ENCODE measurements at places on chromosomes 5 and 9.
A peak's percentile ranks its signal among the peaks of the same experiment; 100 is the strongest.

- DNase-seq = no peak
Observed at GRCh38 chr5:121377461-121377860, 474.2 kb upstream of the FTMT start.

GRCh38 chr5:142805339-142805738 is 35.2 kb downstream of the ARHGAP26 start:
- no peak for DNase-seq

DNA sequence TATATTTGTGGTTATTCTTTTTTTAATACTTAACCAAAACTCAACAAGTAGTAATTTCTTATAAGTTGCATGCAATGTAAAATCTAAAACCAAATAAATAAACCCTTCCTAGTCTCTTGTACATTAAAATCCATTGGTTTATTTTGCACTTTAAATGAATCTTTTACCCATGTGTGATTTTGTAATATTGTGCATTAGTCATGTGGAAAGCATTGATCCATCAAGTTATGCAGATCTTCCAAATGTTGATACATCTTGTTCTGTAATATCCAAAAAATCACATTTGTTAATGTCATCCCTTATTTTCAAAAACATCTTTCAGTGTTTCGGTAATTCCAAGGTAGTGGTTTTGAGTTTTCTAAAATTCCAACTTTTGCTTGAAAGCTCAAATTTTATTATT is 63.3 kb downstream of the CWC27 start:
- no peak for DNase-seq

- no peak for DNase-seq
Observed at GRCh38 chr5:17187011-17187785, 30.2 kb upstream of the BASP1 start.

GRCh38 chr9:82651474-82651873 is 411.5 kb downstream of the RASEF start:
- DNase-seq = no peak

- DNase-seq = no peak
Observed at GRCh38 chr5:54882101-54882500, 103.3 kb downstream of the ESM1 start.

DNA sequence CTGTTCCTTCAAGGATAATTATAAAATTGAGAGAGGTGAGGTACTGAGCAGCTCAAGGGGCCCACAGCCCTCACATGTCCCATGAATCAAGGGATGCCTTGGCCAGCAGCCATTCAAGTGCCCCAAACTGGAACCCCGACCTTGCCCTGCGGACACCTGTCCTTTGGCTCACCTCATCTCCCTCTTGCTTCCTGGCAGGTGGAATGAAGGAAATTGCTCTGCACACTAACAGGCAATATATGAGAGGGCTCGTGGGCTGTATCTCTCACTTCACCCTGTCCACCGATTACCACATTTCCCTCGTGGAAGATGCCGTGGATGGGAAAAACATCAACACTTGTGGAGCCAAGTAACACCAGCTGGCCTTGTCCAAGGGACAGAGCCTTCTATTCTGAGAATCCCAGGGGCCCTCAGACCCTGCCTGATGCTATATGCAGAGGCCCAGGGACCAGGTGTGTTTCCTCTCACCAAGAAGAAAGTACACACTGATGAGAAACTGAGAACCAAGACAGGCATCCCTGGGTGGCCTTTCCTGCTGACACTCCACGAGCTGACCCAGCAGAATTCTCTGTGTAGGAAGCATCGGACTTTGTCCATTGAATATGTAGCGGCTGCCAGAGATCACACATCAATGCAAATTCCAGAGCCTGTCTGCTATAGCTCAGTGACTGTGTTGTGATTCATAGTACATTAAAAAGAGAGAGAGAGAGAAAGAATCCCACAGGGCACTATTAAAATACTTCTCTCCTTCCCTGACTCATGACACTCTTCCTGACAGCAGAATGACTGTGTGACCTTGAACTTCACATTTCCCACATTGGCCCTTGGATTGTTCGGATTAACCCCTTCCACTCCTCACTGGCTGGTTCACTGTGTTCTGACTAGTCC is 92.6 kb downstream of the LIFR start:
- DNase-seq = no peak

- DNase-seq = no peak
Observed at GRCh38 chr5:99033014-99033900, 104.5 kb upstream of the CHD1 start.

DNA sequence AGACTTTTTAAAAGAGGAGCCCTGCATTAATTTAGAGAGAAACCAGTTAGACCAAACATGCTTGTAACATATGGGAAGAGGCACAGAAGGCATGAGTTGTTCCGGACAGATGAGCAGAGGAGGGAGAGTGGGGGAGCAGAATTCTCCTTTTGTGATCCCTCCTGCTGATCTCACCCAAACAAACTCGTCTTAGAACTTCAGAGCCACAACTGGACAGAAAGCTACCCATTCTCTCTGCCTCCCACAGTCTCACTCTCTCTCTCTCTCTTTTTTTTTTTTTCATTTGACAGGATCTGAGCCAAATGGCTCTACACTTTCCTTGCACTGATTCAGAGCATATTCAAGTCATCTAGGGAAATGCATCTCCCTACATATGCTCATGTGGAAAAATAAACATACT is 196.0 kb upstream of the PAPPA start:
- no peak for DNase-seq

DNA sequence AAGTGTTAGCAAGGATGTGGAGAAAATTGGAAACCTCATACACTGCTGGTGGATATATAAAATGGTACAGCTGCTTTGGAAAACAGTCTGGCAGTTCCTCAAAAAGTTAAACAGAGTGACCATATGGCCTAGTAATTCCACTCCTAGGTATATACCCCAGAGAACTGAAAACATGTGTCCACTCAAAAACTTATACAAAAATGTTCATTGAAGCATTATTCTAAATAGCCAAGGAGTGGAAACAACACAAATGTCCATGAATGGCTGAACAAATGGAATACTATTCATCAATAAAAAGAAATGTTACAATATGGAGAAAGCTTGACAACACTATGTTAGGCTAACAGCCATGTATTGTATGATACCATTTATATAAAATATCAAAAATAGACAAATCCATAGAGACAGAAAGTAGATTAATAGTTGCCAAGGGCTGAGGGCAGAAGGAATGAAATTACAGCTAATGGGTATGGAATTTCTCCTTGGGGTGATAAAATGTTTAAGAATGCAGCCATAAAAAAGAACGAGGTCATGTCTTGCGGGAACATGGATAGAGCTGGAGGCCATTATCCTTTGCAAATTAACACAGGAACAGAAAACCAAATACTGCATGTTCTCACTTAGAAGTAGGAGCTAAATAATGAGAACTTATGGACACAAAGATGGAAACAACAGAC is 33.6 kb upstream of the FBP1 start:
- no peak for DNase-seq

DNA sequence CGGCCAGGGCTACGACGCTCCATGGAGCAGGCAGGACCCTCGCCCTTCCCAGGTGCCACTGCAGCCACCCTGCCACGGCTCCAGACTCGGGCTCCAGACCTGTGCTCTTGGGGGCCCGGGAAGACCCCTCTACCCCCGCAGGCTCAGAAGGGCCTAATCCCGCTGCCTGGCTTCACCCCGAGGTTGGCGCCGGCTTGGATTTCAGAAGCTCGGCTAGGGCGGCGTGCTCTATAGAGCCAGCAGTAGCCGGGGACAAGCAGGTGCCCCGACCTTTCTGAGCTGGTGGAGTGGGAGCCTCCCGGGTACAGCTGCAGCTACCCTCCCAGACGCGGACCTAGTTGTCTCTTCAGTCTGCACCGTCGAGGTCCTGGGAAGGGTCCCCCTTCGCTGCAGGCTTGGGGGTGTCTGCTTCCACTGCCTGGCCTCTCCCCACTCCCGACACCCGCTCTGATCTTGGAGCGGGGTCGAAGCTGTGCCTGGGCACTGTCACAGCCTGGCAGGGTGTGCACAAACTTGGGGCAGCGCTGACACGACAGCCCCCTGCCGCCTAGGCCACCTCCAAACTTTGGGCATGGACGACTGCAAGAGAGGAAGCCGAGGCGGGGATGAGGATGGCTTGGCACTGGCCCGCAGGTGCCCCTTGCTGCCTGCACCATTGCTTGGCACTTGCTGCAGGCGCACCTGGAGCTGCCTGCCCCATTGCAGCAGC is 1366.1 kb upstream of the CDH9 start:
- DNase-seq = no peak

GRCh38 chr9:122819326-122819725 is 9.1 kb downstream of the PDCL start:
- DNase-seq = no peak

DNA sequence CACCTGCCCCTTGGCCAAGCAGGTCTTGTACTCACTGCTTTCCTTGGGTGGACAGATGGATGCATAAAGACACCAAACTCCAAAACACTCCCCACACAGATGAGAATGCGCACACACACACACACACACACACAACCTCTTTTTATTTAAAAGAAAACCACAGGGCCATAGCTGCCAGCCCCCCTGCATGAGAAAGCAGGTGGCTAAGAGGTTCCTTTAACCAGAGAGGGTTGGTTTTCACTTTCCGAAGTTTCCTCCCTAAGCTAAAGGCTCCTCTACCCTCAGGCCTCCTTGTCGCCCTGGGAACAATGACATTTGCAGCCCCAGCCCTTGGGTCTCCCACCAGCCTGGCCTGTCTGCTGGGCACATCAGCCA is 11.1 kb downstream of the NR5A1 start:
- DNase-seq = no peak

GRCh38 chr5:52523701-52524100 is 264.0 kb upstream of the ITGA1 start:
- DNase-seq = peak; percentile 86

- no peak for DNase-seq
Observed at GRCh38 chr9:105697871-105698270, 3.5 kb downstream of the TMEM38B start.

DNA sequence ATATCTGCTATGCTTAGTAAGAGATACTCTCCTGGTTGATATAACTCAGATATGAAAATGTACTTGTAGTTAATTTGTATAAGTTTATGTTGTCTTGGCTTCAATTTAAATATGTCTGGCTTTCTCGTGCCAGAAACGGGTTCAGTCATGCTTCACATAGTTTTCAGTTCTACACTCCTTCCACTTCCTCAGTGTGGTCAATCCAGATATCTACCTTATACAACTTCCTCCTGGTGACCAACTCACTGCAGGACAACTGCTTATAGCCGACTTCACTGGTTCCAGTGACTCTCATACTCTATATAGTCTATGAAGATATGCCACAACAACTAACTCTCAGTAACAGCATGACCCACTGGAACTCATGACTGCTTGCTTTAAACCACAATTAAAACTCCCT is 690.4 kb downstream of the SLCO4C1 start:
- no peak for DNase-seq

GRCh38 chr9:38339496-38339895 is 53.0 kb upstream of the ALDH1B1 start:
- no peak for DNase-seq

- DNase-seq = no peak
Observed at GRCh38 chr5:143506836-143507552, 103.5 kb upstream of the NR3C1 start.

DNA sequence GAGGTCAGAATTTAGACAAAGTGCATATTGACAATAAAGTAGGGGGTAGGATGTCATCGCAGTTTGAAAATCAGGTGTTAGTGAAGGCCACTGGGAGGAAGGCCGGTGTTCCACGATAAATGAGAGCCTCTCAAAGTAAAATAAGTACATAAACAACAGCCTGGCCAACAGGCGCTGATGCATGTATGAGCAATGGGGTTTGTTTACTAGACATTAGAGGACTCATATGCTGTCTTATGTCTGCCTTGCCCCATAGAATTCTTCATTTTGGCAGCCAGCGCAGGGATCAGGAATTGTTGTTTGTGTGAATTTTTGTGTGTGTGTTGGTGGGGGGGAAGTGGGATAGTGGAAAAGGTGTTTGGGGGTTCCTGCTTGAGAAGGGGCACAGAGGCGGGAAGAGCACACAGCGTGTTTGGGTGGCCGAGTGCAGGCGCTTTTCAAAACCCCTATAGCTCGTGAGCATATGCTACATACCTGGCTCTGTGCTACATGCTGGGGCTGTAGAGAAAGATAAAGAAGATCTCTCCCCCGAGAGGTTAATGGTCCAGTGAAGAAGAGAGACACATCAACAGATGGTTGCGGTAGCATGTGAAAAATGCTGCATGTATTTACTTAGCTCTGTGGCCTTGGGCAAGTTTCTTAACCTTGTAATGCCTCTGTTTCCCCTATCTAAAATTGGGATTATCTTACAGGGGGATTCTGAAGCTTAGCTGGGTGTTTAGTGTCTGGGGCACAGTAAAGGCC is 11.5 kb downstream of the SNX30 start:
- DNase-seq = no peak

- DNase-seq = peak; percentile 3
Observed at GRCh38 chr5:165630261-165630778, 2124.9 kb downstream of the MAT2B start.

GRCh38 chr5:171893290-171893886 is 107.8 kb downstream of the SMIM23 start:
- no peak for DNase-seq

DNA sequence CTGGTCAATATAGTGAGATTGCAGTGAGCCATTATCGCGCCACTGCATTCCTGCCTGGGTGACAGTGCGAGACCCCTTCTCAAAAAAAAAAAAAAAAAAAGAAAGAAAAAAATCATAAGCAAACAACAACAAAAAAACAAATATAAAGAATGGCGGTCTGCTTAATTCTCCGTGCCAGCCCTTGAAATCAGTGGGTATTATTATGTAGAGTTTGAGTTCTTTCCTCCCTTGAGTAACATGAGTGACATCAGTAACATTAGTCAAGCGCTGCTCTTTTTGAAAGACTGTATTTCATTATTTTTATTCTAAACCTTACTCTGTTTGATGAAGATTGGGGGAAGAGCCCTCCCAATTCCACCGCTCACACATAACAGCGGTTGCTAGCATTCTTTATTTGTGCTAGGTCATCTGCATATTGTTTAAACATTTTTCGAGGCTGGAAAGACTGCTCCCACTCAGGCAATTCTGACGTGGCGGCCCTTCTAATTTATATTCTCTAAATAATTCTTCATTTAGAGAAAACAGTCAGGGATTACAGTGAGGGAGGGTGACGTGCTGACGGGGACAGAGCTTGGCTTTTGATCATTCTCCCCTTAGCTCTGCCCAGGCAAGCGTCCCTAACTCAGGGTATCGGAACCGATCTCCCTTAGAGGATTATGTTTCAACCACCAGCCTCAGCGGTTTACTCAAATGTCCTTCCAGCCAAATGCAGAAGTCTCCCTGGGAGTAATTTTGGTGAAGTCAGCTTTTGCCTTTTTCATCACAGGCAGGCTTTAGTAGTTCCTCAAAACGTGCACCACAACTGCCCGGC is 860 bp upstream of the MARCHF6 start:
- DNase-seq = peak; percentile 69

DNA sequence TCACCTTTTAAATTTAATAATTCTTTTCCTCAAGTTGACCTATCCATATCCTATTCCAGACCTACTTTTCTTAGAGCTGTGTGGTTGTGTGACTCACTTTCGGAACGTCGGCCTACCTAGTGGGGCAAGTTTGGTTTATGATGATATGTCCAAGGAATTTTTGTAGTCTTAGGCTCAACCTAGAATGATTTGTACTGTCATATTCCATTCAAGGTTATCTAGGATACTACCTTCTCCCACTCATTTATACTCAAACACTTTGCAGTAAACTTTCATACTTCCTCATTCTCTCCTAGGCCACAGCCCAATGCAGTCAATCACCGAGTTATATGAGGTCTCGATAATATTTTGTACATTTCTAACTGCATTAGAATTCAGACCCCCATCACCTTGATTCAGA is 61.9 kb downstream of the PIK3R1 start:
- DNase-seq = no peak

All from NCI-H1105 treated with DMSO at 0.1 percent for 48 hours (cell line).